ENCODE measurements at places on chromosomes 11 and 22.

GRCh38 chr22:25038239-25038638 is 85.7 kb downstream of the KIAA1671 start:
- DNase-seq = no peak

- DNase-seq = no peak
These were observed 195.9 kb downstream of the SNX19 start for GRCh38 chr11:130720232-130721022.

DNA sequence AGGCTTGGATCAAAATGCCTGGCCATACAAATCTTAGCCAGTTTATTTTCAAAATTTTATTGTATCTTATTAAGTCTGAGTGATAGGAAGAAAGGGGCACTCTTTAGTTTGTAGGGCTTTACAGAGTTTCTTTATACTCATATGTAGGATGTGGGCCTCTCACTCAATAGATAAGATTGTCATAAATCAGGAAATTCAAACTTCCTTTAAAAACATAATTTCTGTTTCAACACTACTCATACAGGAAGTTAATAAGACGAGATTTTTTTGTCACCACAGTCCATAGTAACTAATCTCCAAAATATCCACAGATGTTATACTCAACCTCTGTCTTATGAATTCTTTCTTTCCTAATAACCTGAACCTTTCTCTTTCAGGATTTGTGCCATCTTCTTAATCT is 13.3 kb upstream of the OR56B4 start:
- DNase-seq = no peak

GRCh38 chr22:37378642-37379058 is 48.6 kb downstream of the ELFN2 start:
- no peak for DNase-seq

DNA sequence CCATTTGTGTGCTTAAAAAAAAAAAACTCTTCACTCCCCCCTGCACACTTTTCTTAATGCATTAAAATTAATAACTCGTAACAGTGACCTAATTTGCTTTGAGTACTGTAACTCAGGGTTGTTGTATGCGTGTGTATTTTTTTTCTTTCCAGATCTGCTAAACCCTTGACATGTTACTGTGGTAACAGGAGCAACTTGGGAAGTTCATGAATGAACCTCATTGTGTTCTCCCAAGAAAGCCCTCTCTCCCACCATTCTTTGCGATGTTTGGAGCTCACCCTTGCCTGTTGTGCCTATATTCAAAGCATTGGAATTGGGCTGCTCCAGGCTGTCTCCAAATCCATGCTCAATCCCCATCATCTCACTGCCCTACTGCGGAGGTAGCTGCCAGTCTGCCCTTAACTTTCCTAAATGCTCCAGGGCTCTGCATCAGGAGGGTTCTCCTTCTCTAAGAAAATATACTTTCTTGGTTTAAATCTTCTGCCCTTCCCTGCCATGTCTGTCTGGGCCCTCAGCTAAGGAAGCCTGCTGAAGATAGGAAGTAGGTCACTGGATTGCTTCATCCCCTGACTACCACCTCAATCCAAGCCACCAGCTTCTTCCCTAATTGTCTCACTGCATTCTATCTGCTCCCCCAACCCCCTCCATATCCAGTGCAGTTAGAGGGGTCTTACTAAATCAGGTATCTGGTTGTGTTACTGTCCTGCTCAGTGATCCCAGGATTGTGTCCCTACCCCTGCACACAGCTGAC is 70.3 kb downstream of the KIRREL3 start:
- DNase-seq = no peak

- DNase-seq = no peak
These were observed 205.4 kb upstream of the CARD18 start for GRCh38 chr11:105344938-105345337.

GRCh38 chr11:100383357-100383865 is 303.7 kb upstream of the ARHGAP42 start:
- DNase-seq = no peak

- DNase-seq = no peak
These were observed 24.7 kb downstream of the PC start for GRCh38 chr11:66933531-66933930.

GRCh38 chr22:28894807-28895206 is 11.4 kb downstream of the ZNRF3 start:
- no peak for DNase-seq

DNA sequence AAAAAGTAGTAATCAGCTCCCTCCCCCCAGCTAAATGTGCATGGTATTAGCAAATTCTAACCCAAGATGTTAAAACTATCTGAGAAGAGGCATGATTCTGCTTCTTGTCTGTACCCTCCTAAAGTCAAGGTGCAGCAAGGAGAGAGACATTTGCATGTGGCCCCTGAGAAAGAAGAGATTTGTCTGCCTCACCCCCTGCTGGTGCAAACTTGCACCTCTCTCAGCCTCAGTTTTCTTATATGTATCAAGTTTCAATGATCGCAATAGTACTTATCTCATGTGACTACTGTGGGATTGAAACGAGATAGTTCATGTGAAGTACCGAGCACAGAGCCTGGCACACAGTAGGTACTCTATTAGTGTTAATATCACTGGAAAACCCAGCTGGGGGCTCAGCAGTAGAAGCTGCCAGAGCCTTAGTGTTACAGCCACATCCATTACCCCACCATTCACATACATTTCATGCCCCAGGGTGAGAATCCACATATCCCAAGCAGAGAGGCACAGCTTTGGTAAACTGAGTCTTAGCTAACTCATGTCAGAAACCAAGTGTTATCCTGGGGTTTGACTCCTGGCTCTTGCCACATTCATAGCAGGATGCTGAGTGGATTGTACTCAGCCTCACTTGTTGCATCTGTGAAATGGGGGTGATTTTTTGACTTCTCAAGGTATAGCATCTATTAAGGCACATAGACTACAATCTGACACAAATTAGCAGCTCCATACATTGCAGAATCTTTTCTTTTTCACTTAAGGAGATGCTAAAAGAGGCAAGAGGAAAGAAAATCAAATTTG is 24.9 kb downstream of the CD44 start:
- DNase-seq = no peak

- no peak for DNase-seq
These were observed 485.9 kb upstream of the TENM4 start for GRCh38 chr11:79926707-79927106.

DNA sequence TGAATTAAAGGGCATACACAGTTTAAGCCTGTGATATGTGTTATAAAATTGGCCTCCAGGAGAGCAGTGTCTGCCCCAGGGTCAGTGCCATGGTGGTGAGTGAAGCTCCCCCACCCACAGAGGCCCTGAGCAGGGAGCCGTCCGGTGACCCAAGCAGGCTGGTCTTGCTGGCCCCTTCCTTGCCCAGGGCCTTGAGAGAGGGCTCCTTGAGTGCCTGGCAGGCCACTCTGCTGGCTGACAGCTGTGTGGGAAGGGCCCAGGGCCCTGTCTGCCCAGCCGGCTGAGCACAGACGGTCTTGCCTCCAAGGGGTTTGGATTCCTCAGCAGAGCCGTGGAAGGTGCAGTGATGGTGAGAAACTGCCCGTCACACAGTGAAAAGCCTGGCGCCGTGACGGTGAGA is 25.9 kb downstream of the PTDSS2 start:
- no peak for DNase-seq

DNA sequence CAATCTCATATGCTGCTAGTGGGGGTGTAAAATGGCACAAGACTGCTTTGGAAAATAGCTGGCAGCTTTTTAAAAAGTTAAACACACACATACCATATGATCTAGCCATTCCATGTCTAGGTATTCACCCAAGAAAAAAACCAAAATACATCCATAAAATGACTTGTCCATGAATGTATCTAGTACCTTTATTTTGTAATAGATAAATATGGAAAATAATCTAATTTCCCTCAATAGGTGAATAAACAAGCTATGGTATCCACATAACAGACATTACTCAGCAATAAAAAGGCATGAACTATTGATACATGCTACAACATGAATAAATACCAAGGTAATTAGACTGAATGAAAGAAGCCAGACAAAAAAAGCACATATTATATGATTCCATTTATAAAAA is 22.9 kb downstream of the RNF141 start:
- DNase-seq = no peak

GRCh38 chr11:28559492-28559891 is 451.3 kb downstream of the METTL15 start:
- no peak for DNase-seq

DNA sequence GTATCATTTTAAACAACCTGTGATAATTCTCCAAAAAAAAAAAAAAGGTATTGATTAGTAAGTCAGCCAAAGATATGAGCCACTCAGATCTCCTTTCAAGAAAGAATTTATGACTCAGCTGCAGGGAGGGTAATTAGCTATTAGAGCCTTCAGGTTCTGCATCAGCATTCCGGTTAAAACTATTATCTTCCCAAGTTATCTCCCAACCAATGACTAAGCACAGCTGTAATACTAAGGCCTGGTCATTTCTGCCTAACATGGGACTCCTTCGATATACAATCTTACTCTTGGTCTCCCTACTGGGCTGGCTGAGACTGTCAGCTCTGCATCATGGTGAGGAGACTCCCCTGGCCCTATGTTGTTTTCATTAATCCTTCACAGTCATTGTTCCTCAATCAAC is 60.4 kb downstream of the SBF2 start:
- no peak for DNase-seq

GRCh38 chr11:117143390-117143789 is 697 bp upstream of the PAFAH1B2 start:
- DNase-seq = no peak

- DNase-seq = no peak
These were observed 62.6 kb downstream of the TRAF6 start for GRCh38 chr11:36447514-36447913.

DNA sequence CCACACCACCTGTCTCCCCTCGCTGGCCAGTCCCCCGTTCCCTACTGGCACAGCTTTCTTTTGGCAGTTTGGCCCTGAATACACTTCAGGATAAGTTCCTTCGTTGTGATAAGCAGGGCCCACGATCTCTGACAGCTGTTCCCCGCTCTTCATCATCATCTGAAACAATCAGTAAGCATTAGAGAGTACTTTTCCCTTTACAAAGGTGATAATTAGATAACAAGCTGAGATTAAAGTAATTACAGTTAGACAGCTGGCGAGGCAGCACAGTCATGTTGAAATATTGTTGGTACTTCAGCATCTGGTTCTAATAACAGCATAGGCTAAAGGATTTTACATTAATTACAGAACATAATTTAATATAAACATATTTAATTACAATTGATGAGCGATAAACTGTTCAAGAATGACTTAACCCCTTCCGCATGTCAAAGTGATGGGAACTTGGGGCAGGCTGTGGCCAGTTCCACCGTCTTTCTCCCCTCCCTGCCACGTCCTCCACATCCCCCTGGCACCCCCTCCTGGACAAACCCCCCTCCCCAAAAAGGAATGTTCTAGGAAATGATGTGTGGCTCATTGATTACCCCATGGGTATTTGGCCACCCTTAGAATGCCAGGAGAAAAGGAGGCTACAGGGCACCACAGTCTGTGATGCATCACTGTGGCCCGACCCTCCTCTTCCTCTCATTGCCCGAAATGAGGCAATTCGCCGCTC is 134.9 kb downstream of the RCN1 start:
- no peak for DNase-seq

DNA sequence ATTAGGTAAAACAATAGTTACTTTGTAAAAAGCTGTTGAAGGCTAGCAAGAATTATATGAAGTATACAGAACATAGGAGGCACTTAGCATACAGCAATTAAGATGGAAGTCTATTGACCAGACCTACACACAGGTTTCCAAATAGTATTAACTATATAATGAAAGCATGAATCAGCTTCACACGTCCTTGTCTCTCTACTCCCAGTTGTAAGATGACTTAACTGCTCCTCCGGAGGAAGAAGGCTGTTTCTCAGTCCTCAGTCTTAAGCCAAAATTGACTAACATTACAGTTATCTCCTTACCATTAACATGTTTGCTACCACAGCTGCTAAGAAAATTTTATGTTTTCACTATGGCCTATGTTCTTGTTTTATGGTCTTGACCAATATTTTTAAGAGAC is 24.7 kb downstream of the SIK3 start:
- DNase-seq = no peak

GRCh38 chr11:132864811-132865576 is 667.3 kb downstream of the OPCML start:
- DNase-seq = no peak

DNA sequence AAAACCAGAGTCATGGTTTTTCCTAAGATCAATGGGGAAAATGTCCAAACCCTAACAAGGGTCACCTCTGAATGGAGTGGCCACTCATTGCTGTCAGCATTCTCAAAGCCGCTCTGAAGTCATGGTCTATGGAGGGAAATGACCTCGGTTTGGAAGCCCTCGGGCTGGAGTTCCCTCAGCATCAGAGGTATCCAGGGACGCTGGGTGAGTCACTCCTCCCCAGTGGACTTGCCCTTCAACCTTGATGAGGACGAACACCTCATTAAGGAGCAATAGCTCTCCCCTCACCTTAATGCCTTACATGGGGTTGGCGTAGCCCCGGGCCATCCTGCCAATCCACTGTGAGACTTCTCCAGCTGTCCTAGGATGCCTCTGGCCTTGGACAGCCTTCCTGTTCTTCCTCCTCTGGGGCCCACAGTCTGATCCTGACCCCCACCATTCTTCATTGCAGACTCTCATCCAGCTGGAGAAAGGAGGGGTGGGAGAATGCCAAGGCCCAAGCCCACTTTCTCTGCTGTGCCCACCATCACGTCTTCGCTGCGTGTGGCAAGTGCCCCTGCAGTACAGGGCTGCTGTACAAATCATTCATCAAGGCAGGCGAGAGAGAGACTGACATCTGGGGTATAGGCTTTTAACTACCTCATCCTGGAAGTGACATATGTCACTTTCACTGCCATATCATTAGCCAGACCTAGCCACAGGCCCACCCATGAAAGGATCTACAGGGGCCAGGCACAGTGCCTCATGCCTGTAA is 25.4 kb upstream of the MYH9 start:
- DNase-seq = no peak

- DNase-seq = no peak
These were observed 33.9 kb upstream of the CLTCL1 start for GRCh38 chr22:19325296-19325948.

GRCh38 chr11:106379265-106379664 is 301.8 kb downstream of the AASDHPPT start:
- DNase-seq = no peak

GRCh38 chr11:43575913-43576310 is 104.6 kb upstream of the HSD17B12 start:
- no peak for DNase-seq

DNA sequence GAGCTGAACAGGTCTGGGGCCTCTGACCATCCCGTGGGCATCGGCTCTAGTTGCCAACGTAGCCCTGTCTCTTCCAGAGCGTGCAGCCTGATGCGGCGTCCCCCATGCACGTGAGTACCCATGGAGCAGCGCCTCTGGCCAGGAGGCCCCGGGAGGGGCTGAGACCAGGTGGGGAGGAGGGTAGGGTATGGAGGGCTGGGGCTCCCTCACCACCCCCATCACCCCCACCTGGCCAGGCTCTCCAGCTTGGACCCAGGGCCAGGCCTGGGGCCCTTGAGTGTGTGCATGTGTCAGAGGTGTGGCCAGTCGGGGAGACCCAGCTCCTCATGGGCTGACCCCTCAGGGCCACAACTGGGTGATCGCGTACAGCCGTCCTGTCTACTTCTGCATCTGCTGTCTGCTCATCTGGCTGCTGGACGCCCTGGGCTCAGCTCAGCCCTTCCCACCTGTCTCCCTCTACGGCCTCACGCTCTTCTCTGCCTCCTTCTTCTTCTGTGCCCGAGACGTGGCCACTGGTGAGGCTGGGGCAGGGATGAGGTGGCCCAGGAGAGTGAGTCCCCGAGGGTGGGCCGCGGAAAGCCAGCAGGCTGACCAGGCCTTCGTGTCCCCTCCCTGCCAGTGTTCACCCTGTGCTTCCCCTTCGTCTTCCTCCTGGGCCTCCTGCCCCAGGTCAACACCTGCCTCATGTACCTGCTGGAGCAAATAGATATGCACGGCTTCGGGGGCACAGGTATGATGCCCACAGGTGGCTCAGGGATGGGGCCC is 8.5 kb downstream of the PCNX3 start:
- no peak for DNase-seq

Measured in brain pericyte (primary cell).